PC-9 (cell line): ENCODE measurements at places on chromosomes 6 and 20. TPM values are rescaled to one million over a fixed set of nuclear protein-coding genes. Genes with fewer than 3 reads are reported as not detected.
A peak's percentile ranks its signal among the peaks of the same experiment; 100 is the strongest.

GRCh38 chr20:22554391-22554790, 30.0 kb downstream of the FOXA2 start:
- DNase-seq: no peak

DNA sequence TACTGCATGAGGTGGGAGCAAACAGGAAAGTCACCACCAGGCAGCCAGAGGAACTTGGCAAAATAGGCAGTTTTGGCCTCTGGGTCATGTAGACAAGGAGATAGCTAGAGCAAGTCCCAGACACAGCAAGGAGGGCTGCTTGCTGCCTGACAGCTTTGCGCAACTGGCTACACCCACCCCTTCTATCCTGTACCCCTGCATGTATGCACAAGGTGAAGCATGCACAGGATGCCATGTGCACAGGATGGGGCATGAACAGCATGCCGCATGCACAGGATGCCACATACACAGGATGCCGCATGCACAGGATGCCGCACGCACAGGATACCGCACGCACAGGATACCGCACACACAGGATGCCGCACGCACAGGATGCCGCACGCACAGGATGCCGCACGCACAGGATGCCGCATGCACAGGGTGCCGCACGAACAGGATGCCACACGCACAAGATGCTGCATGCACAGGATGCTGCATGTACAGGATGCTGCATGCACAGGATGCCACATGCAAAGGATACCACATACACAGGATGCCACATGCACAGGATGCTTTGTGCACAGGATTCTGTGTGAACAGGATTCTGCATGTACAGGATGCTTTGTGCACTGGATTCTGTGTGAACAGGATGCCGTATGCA, 104.9 kb upstream of the IYD start:
- DNase-seq: no peak

- DNase-seq: no peak
Measured at GRCh38 chr6:145498425-145498824, 236.9 kb downstream of the EPM2A start.

DNA sequence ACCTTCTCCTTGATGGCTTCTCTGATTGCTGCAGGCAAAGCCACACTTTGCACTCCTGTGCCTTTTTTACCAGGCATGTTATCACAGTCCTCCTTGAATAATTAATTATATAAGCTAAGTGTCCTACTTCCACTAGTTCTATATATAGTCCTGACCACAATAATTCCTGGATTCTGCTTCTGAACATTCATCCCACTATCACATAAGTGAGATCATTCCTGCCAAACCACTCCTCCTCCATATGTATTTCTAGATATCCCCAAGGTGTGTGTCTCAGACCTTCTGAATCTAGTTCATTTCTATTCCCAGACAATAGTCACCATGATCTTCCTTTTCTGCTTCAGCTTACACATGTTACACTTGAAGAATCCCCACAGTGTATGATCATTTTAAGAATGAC, 1237.5 kb upstream of the MAP3K7 start:
- no peak for DNase-seq

GPR63 gene
- 1.3 and 1.9 TPM in 2 replicates for total RNA-seq

GRCh38 chr6:107620732-107621131, 130.8 kb downstream of the SOBP start:
- no peak for DNase-seq

RRAGD gene
- total RNA-seq: 0.18 TPM in 1 of 2 replicates, not detected in the other

DNA sequence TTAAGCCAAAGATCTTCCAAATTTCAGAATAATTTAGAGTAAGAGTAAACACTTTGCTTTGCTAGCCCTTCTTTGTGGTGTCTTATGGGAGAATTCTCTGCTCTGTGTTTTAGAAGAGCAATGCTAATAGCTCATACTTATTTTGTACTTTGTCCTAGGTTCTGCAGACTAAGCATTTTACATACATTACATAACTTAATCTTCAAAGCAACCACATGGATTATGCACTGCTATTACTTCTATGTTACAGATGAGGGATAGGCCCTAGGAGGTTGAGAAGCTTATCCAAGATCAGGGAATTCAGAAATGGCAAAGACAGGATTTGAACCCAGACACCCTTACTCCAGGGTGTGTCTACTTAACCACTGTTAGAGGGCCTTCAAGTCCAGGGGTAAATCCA, 9.8 kb upstream of the CCDC170 start:
- no peak for DNase-seq

- no peak for DNase-seq
Measured at GRCh38 chr6:163404825-163405265, 9.7 kb upstream of the QKI start.

- no peak for DNase-seq
Measured at GRCh38 chr6:156988276-156989158, 211.3 kb downstream of the ARID1B start.

- no peak for DNase-seq
Measured at GRCh38 chr20:13684566-13685222, 46.0 kb upstream of the TASP1 start.

NKAPL gene
- not detected in 2 replicates for total RNA-seq

ETV7 gene
- total RNA-seq: 0.57 and 0.83 TPM in 2 replicates

- no peak for DNase-seq
Measured at GRCh38 chr6:82924799-82925535, 140.7 kb downstream of the UBE3D start.

DNA sequence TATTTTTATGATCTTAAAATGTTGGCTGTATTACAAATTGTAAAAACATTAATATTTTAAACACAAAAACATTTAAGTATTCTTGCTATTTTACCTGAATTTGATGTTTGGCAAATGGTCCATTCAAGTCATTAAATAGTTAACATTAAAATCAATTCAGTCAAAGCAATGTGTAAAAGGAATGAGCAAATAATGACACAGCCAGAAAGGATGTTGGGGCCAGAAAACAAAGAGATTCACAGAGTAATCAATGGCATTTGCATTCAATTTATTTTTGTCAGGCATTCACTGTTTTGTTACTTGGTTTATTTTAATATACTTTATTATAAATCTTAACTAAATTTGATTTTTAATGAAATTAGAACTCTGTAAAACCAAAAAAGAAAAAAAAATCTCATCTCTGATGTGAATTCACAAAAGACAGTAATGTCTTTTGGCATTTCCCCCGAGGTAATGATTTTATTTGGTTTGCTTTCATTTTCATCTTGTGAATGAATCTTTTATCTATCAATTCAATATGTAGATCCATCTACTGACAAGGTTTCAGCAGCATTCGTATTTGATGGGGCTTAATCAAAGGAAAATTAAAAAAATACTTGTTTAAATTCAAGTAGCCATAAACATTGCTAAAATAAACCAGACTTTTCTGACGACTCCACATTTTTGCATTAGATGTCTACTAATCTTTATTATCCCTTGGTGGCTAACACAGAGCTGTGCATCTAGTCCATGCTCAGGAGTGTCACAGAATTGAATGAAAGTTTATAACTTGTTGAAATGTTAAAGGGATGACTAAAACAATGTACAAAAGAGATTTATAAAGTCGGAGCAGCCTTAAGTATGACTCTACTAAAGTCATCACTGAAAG, 866.7 kb upstream of the GJE1 start:
- no peak for DNase-seq

DZANK1 gene
- total RNA-seq: 4.4 and 7.3 TPM in 2 replicates

DNA sequence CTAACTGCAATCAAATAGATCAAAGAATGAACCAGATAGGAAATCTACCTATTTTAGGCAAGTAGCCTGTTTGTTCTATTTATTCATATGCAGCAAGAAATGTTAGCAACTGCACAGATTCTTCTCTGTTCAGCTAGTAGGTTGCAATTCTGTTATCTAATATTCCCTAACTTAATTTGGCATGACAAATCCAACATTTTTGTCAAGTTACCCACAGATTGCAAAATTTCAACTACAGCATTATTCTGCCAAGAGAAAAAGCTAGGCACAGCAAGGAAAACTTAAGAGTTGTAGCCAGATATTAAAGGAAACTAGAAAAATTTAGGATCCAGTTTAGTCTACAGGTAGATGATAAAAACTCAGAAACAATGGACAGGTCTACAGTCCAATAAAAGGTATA, 104.4 kb upstream of the SYNCRIP start:
- no peak for DNase-seq

TEAD3 gene
- 33.1 and 40.1 TPM in 2 replicates for total RNA-seq

- no peak for DNase-seq
Measured at GRCh38 chr6:100415768-100416167, 49.0 kb downstream of the SIM1 start.

C6orf120 gene
- total RNA-seq: 9.8 and 12.5 TPM in 2 replicates

DNA sequence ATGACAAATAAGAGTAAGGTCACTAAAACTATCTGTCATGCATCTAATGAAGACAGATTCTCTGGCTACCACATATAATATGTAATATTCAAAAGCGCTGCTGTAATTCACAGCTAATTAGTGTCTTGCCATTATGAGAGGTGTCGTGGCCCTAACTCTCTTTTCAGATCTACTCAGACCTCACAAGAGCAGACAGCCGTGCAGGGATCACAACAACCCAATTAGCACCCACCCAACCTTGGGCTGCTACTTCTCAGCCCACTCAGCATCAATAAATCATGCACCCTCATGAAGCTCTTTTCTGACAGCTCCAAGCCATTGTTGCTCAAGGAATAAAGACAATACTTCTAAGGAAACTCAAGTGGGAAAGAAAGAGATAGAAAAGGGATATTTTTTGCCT, 61.5 kb downstream of the FRK start:
- DNase-seq: no peak

DNA sequence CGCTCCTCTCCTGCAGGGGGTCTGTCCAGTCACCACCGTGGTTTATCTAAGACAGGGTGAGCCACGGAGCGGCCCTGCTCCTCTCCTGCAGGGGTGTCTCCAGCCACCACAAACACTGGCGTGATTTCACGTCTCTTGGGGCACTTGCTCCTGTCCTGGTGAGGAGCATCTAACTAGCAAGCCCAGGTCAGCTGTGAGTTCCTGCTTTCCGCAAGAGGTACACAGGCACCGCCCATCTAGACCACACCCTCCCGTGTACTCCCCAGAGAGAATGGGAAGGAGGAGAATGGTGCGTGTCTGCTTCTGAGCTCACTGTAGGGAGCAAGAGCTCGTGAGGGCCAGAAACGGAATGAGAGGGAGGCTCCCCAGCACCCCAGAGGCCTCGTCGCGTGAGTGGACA, 40.7 kb downstream of the DACT2 start:
- DNase-seq: no peak

GRCh38 chr6:75618437-75618836, 16.8 kb downstream of the SENP6 start:
- DNase-seq: no peak

DNA sequence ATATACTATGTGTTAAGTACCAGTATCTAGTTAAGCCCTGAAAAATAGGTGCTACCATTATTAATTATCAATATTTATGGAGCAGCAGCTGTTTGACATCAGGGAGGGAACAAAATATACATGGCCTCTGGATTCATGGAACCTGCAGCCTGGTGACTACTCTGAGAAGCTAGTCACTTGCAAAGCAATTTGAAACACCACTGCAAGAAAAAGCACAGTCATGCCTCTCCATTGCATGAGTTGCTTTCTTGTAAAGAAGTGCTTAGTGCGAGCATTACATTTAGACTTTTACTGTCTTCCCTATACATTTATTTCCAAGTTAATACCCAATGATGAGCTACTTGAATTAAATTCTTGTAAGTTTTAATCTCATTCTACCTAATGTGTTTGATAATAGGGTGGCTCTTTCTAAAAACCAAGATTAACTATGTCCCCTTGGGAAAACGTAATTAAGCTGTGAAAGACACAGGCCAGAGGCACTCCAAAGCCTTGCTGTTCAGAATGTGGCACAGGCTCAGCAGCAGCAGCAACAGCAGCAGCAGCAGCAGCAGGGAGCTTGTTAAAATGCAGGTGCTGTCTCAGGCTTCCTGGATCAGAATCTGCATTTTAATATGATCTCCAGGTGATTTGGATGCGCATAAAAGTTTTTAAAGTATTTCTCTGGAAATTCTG, 83.6 kb downstream of the PFDN4 start:
- DNase-seq: no peak

DNA sequence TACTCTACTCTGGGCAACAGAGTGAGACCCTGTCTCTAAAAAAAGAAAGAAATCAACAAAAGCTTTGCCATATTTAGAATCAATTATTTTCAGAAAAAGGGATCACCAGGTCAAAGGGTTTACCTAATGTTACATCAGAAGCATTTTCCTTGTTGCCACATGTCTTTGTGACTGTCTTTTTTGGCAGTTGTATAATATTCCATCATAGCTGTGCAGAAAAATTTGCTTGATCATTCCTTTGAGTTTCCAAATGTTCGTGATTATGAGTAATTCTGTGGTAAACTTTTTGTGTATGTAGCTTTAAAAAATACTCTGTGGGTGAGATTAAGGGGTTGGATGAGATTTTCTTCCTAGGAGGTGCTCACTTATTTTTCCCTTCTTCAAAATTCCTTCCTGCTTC, 26.4 kb downstream of the PNPLA1 start:
- no peak for DNase-seq

DNA sequence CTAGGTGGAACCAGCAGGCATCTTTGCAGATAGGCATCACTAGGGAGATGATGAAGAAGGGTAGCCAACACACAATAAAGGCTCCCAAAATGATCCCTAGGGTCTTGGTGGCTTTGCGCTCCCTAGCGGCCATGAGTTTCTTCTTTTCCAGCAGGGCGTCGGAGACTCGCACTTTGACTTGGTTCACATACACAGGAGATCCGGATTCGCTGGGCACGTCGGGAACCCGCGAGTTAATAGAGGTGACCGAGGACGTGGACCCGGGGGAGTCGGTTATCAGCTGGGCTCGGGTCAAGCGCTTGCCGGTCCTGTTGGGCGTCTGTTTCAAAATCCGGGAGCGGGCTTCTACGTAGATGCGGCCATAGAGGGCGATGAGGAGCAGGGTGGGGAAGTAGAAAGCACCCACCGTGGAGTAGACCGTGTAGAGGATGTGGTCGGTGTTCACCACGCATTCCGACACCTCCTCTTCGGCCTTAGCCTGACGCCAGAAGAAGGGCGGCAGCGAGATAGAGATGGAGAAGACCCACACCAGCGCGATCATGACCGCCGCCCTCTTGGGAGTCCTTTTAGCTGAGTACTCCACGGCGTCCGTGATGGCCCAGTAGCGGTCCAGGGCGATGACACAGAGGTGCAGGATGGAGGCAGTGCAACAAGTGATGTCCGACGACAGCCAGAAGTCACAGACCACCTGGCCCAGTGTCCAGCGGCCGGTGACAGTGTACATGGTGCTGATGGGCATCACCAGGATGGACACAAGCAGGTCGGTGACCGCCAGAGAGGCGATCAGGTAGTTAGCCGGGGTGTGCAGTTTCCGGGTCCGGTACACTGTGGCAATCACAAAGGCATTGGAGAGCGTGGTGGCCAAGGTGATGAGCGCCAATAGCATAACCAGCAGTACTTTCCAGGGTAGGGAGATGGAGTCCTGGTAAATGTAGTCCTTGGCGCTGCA, 658 bp downstream of the HTR1B start:
- DNase-seq: no peak

- peak; percentile 57 for DNase-seq
Measured at GRCh38 chr6:30213957-30214656, 901 bp upstream of the TRIM26 start.

- DNase-seq: peak; percentile 88
Measured at GRCh38 chr6:41966961-41967311, 25.3 kb upstream of the CCND3 start.

GRCh38 chr6:47674673-47675072, 23.7 kb upstream of the ADGRF4 start:
- no peak for DNase-seq

C20orf96 gene
- total RNA-seq: 20.7 and 25.7 TPM in 2 replicates
